ENCODE measurements at places on chromosomes 2 and 18.

- DNase-seq = no peak
Observed at GRCh38 chr18:45040879-45041278, 360.2 kb downstream of the SETBP1 start.

GRCh38 chr2:20584045-20584398 lies 66.9 kb downstream of the HS1BP3 start:
- DNase-seq = no peak

DNA sequence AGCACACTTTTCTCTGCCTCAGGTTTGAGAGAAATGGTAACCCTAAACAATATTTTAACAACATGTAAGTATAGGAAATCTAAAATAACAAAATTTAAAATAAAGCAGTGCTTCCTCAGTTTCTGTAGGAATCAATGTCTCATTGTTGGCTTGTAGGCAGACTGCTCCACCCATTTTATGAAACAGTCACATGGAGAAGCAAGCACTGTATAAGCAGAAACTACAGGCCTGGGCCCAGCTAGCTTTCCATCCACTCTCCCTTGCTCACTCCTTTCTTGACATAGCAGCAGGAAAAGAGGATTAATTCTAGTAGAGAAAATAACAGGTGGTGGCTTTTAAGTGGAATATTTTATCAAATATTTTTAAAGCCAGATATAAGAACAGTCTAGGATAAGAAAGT lies 97.2 kb downstream of the PLEKHM3 start:
- DNase-seq = no peak

DNA sequence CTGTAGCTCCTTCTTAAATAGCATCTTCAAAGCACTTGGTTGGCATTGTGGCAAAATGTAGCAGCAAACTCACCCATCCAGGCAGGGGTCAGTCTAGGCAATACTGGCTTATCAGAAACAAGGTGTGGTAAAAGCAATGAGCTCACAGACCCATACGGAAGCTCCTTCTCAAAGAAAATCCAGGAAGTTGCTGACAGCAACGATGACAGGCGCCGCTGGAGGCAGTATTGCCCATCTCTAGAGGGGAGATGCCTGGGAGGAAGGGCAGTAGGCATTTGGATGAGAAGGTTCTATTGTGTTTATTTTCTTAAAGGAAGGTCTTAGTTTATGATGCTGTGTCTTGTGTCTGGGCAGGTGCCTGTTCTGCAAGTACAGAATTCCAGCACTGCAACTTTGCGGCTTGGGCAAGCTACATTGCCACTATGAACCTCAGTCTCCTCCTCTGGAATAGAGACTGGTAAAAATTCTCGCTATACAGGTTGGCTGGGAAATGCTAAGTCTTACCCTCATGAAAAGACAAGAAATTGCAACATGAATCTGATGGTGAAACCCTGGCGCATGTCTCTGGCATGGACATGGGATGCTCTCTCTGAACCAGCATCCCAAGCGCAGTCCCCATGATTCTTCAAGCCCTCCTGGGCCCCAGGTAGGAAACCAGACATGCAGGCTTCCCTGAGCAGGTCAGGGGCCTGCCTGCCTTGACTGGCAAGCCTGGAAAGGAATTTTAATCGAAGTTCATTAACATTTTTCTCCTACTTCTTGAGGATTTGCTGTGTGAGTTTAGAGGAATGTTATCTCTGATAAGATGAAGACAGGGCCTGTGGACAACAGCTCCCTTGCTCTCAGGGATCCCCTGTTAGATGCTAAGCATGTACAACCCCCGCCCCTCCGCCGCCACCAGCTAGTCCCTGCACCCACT lies 156.0 kb downstream of the TFCP2L1 start:
- peak; percentile 82 for DNase-seq

DNA sequence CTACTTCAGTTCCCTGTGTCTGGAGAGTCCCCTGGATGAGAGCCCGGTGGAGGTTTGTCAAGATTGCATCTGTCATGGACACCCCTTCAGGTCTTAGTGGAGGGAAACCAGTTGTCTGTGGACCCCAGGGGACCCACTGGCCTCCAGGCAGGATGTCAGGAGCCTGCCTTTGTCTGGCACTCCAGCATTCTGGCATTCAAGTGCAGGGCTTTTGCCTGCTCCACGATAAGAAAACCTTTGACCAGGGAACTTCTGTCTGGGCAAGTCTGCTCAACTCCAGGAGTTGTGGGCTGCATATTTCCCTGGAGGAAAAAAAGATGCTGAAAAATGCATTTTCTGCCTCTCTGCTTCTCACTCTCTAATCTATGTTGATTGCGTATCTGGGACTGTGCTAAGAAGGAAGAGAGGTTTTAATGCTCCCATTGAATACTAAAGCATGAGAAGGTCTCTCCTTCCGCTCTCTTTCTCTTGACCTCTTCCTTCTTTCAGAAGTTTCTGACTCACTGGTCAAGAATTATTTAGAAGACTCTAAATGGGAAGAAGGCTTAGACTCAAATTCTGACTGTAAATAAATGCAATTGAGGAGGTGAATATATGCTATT lies 104.5 kb downstream of the MMADHC start:
- no peak for DNase-seq

GRCh38 chr2:27729614-27730013 lies 41.9 kb upstream of the MRPL33 start:
- no peak for DNase-seq

GRCh38 chr2:2788076-2788475 lies 457.0 kb upstream of the MYT1L start:
- no peak for DNase-seq

GRCh38 chr2:172535119-172535518 lies 20.8 kb upstream of the PDK1 start:
- DNase-seq = no peak

GRCh38 chr2:161146209-161146775 lies 13.9 kb upstream of the TANK start:
- DNase-seq = no peak

DNA sequence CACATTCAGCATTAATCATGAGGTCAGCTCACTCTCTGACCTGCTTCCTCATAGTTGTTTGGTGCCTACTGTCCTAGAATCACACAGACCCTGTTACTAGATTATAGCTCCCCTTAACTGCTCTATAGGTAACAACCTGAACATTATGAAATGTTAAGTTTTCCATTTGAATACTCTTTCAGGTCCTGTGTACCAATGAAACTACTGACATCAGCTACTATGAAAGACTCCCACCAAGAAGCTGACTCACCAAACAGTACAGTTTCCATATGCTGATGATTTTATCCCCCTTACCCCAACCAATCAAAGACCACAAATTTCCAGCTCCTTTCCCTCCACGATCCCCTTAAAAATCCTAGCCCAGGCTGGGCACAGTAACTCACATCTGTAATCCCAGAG lies 56.3 kb downstream of the SRBD1 start:
- DNase-seq = no peak

DNA sequence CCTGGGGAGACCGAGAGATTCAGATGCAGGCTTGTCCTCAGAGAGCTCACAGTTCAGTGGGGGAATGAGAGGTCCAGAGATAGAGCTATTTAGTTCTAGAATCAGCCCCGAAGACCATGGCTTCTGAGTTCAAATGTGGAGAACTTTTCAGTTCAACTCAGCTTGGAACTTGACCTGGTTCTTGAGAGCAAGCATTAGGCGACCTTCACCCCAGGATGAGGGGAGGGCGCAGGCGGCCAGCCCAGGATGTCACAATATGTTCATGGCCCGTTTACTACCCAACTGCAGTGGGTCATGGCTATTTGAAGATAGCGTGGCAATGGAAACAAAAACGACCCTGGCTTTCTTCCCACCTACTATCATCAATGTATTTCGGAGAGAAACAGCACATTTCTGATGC lies 33.8 kb downstream of the DCDC2C start:
- DNase-seq = no peak

DNA sequence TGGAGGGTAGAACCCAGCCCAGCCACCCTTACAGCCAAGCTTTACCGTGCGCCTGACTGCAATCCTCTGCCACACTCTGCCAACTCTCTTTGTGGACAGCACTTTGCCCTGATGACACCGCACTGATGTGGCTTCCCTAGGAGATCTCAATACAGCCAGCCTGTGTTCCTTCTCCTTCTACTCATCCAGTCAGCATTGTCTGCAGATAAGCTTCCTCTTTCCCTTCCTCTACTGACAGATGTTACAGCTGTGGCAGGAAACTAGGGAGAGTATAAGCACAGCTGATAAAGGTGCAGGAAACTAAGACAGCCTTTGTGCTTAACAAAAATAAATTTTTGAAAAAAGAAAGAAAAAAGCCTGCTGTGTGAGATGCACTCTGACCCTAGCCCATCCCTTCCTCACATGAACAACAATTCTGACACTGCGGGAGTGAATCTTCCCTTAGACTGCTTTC lies 25.0 kb downstream of the CEP68 start:
- DNase-seq = no peak

All from PC-9 (cell line).